Activated CD8-positive, alpha-beta memory T cell treated with anti-CD3 and anti-CD28 coated beads for 48 hours (primary cell): ENCODE measurements at places on chromosomes 6 and 20.

- DNase-seq: no peak
Measured at GRCh38 chr6:111326563-111326962, 156.5 kb downstream of the REV3L start.

DNA sequence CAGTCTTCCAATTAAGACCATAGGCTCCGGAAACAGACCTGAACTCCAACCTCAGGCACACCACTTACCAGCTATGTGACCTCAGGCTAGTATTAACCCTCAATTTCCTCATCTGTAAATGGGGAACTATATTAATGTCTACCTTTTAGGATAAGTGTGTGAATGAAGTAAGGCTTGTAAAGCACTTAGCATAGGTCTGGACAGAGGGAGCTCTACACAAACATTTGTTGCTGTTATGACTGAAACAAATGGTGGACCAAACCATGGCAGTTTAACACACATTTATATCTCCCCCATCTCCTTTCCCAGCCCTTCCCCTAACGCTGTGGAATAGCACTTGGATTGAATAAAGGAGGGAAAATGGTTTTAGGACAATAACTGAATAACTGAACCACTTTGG lies 48.7 kb downstream of the TSHZ2 start:
- DNase-seq: no peak

DNA sequence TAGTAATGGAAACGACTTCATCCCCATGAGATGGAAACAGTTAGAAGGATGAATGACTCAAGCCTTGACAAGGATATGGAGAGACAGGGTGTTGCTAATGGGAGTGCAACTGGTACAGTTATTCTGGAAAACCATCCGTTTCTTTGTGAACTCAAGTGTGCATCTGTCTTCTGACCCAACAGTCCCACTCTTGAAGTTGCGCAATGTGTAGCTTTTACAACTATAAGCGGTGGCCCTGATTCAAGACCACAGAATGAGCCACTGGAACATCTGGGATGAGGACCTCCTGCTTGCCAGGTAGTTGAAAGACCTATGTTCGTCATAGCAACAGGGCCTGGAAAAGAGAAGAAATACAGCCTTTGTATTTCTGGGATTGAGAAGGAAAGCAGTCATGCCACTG lies 115.8 kb upstream of the GMDS start:
- no peak for DNase-seq

DNA sequence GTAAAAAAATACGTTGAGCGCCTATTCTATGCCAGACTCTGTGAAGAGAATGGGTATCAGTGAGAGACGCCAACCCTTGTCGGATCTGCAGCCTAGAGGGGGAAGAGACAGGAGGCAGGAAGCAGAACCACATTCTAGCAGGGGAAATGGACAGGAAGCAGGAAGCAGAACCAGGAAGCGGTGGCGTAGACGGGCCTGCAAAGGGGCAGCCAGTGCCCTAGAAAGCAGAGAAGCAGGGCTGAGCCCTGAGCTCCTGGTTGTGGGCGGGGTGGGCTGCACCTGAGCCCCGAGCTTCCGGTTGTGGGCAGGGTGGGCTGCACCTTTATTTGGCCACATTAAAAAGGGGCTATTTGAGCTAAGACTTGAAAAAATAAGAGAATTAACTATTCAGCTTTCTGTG lies 71.9 kb downstream of the FAM120B start:
- no peak for DNase-seq

DNA sequence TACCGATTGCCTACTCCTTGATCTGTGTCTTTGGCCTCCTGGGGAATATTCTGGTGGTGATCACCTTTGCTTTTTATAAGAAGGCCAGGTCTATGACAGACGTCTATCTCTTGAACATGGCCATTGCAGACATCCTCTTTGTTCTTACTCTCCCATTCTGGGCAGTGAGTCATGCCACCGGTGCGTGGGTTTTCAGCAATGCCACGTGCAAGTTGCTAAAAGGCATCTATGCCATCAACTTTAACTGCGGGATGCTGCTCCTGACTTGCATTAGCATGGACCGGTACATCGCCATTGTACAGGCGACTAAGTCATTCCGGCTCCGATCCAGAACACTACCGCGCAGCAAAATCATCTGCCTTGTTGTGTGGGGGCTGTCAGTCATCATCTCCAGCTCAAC lies 13.5 kb downstream of the CCR6 start:
- no peak for DNase-seq

DNA sequence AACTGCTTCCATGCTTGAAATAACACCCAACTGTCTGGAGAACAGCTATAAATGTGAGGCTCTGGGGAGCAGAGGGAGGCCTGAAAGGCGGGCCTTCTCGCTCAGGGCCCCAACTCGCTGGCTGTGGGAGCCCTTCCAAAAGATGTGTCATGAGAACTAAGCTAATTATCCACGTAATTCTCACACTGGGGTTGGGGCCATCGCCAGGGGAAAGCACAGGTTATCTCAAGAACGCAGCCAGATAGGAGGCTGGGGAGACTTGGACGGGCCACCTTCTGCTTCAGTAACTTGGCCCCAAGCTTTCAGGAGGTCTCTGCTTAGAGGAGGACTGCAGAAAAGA lies 1.6 kb downstream of the PXDC1 start:
- no peak for DNase-seq

GRCh38 chr6:24490948-24491347 lies 1.6 kb upstream of the GPLD1 start:
- no peak for DNase-seq

DNA sequence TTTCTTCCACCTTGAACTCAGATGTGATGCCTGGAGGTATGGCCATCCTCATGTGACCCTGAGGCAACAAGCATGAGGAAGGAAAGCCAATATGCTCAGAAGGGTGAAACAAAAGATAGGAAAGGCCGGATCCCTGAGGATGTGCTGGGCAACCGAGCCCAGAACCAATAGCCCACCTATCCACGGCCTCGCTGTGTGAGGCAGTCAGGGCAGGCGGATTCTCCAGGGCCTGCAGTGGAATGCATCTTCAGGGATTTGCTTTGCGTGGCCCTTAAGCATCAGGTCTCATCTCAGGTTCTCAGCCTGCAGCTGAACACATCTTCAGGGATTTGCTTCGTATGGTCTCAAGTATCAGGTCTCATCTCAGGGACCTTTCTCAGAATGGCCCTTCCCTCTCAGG lies 139.8 kb downstream of the ANKRD60 start:
- DNase-seq: no peak

DNA sequence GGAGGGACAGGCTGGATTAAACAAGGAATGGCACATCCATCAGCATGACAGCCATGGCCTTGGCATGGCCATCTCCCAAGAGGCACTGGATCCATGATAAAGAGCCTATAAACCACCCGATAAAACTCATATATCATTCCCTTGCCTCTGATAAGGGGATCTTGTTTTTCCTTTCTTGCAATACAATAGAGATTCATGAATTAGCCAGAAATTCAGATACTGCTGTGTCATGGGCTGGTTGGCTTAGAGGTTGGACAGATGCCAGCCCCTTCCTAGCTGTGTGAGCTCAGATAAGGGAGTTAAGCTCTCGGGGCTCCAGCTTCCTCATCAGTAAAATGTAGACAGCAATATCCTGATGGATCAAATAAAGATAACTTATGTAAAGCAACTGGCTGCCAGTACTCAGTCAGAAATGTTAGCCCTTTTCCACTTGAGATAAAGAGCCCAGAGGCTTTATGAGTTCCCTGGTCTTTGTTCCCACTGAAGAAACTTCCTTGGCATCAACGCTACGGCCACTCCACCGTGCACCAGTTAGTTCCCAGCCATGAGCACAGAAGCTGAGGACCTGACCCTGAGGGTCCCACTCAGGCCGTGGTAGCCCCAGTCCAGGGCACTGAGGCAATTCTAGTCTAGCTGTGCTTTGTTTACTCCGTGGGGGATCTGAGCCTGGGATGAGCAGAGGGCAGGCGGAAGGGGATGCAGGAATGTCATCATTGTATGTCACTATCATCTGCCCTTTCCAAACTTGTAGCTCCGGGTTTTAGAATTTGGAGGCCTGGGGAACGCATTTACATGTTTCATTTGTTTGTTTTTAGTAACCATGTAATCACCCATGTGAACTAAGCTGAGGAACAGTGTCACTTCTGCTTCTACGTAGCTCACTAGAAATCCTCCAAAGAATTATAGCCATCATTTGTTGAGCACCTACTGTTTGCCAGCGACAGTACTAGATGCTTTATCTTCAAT lies 67.2 kb upstream of the TBC1D7 start:
- no peak for DNase-seq

- no peak for DNase-seq
Measured at GRCh38 chr6:37566950-37567349, 67.3 kb upstream of the CCDC167 start.

DNA sequence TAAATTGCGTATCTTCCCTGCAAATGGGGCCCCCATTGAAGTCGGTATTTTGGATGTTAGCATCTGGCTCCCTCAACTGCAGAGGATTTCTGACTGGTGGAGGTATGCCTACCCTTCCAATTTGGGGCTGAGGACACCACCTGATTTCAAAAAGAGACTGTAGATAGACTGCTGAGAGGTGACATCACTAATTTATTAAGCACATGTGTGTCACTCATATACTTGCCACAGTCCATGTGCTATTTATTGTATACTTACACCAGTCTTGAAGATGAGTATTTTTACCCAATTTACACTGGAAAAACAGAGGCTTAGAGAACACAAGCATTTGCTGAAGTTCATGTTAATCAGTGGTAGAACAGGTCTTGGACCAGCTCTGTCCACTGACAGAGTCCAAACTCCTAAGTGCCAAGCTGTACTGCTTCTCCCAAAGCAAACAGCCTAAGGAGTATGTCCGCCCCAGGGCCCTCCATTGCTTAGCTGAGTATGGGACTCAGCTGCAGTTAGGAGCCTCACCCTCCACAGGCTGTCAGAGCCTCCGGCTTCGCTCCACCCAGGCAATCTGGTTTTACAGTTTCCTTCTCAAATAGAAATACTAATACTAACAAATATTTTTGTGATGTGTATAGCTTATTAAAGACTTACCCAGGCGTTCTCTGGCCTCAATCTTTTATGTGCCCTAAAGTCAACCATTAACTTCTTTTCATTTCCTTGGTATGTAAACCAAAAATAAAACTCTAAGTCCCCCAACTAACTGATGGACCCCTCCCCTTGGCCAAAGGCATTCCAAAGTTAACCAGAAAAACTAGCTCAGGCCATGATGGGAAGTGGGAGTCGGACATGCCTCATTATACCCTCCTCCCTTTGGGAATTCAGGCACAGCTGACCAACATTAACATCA lies 17.5 kb downstream of the RIN2 start:
- no peak for DNase-seq

DNA sequence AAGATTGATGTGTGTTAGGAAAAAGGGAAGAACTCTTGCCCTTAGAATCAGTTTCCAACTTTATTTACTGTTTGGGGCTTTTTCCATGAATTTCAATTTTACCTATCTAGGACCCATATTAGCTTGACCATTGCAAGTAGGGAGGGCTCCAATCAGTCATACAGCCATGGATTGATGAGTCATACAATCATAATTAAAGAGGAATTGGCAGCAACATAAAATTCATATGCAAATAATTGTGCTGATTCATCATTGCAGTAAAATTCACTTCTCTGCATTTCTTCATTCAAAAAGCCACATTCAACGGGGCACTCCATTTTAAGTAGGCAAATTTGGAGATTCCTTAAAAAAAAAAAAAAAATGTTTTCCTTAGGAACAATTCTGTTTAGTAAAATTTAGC lies 1016.4 kb downstream of the KIF16B start:
- no peak for DNase-seq

- DNase-seq: no peak
Measured at GRCh38 chr6:43627008-43627825, 1.8 kb downstream of the GTPBP2 start.

DNA sequence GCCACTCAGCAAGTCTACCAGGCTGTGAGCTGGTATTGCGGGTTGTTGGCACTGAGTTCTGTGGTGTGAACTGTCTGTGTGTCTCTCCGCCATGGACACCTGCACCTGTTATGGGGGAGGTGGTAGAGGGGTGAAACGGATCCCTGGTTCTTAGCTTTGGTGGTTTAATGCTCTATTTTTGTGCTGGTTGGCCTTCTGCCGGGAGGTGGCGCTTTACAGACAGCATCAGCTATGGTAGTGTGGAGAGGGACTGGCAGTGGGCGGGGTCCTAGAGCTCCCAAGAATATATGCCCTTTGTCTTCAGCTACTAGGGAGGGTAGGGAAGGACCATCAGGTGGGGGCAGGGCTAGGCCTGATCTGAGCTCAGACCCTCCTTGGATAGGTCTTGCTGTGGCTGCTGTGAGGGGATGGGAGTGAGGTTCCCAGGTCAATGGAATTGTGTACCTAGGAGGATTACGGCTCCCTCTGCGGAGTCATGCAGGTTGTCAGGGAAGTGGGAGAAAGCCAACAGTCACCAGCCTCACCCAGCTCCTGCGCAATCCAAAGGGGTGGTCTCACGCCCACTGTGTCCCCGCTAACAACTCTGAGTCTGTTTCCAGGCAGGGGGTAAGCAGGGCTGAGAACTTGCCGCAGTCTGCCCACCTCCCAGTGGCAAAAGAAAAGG lies 154.3 kb downstream of the CCDC170 start:
- no peak for DNase-seq

DNA sequence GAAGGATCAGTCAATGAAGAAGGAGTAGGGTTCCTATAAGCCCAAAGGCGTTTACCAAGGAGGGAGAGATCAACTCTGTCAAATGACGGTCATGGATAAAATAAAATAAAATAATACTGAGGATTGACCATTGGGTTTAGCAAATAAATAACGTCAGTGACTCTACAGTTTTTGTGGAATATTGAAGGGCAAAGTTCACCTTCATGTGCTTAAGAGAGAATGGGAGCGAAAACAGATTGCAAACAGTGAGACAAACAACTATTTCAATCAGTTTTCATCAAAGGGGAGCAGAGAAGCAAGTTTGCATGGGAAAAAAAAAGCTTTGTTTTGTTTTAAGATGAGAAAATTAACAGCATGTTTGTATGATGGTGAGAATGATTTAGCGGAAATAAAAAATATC lies 17.6 kb upstream of the NT5DC1 start:
- no peak for DNase-seq

DNA sequence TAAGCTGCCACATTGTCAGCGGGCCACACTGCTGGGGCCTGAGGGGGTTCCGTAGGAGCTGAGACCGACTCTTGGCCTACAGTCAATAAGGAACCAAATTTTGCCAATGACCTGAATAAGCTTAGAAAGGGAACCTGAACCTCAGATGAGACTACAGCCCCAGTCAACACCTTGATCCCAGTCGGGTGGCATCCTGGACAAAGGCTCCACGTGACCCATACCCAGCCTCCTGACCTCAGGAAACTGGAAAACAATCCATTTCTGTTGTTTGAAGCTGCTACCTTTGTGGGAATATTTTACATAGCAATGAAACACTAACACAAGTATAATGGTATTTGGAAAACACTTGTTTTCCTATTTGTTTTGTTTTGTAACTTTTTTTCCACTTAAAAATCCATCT lies 179.9 kb upstream of the RALGAPA2 start:
- no peak for DNase-seq
